ENCODE measurements at places on chromosomes 4 and X.

GRCh38 chr4:6282314-6282771 is 12.7 kb downstream of the WFS1 start:
- no peak for DNase-seq

GRCh38 chrX:31166416-31166815 is 94.6 kb upstream of the FTHL17 start:
- no peak for DNase-seq

- no peak for DNase-seq
These were observed 338.7 kb upstream of the MAOA start for GRCh38 chrX:43317378-43317777.

- no peak for DNase-seq
These were observed 200.6 kb downstream of the CHIC2 start for GRCh38 chr4:53863736-53864365.

DNA sequence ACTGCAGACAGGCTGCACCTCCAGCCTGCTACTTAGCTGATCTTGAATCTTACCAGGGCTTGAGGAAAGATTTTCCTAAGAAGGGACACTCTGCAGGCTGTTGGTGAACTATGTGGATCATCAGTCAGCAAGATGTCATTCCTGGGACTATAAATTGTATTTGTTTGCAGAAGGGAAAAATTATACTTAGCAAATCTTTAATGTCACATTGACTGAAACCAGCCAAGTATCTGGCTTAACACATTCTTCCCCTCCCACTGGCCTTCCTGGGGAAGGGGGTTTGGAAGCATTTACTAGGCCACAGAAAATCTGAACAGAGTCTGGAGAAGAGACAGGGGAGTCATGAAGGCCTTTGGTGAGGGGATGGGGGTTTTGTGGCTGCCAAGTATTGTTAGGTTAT is 156.7 kb upstream of the EOLA2 start:
- DNase-seq: no peak

GRCh38 chrX:6291444-6291843 is 62.8 kb upstream of the NLGN4X start:
- no peak for DNase-seq

GRCh38 chrX:4622486-4623167 is 909.2 kb upstream of the PRKX start:
- no peak for DNase-seq

DNA sequence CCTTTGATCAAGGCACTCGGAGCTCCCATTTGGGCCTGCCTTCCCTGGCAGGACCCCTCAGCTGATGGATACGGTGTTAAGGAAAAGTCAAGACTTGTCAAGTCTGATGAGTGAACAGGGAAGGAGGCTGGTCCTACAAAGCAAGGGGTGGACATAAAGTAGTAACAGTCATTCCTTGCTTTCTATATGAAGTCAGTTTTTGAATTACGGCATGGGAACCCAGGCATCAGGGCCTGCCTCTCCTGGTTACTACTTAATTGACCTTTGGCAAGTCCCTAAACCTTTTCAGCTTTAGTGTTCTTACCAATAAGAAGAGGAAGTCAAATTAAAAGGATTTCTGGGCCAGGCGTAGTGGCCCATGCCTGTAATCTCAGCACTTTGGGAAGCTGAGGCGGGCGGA is 7.0 kb downstream of the CHST7 start:
- DNase-seq: no peak

- no peak for DNase-seq
These were observed 5.8 kb downstream of the CMC4 start for GRCh38 chrX:155065035-155065734.

- DNase-seq: peak; percentile 83
These were observed 968 bp upstream of the NELFA start for GRCh38 chr4:2009651-2010233.

GRCh38 chrX:152895121-152895520 is 2.7 kb upstream of the ZNF185 start:
- no peak for DNase-seq

GRCh38 chr4:120418146-120418545 is 351.5 kb upstream of the MAD2L1 start:
- no peak for DNase-seq

DNA sequence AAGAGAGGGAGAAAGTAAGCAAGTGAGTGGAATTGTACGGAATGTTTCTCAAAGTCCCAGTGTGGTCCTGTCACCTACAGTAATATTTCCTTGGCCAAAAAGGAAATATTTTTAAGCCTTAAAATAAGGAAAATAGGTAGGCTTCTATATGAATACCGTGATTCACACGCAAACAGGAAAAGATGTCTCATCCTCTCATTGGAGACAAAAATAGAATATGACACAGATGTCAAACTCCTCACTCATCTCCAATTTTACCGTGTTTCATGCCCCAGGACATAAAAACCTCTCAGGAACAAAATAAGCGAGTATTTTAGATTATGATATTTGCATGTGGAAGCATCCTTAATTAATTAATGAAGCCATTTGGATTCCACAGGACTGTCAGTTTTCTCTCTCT is 1269.5 kb downstream of the RAPGEF2 start:
- no peak for DNase-seq

DNA sequence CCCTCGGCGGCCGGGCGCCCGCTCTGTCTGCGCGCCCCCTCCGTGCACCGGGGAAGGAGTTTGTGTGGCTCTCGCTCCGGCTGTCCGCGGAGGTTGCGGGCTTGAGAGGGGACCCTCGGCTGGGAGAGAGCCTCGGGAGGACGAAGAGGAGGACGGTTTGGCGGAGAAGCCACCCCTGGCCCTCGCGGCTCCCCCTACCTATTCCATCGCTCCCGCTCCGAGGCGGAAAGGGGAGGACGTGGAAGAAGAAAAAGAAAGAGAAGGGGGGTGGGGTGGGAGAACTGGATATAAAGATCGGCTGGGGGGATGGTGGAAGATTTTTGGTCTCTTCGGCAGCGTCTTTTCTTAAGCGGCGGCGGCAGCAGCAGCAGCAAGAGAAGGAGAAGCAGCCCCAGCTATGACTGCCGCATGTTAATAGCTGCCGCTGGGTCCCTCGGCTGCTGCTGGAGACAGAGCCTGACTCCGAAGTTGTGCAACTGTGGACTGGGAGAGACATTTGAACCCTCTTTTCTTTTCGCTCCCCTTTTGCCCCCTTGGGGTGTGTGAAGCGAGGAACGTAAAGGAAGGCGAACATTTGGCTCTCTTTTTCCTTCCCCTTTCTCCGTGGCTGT is 895 bp downstream of the ADGRL3 start:
- DNase-seq: peak; percentile 23

Data from HuH-7 (cell line).